ENCODE measurements at places on chromosomes 2 and 18.

DNA sequence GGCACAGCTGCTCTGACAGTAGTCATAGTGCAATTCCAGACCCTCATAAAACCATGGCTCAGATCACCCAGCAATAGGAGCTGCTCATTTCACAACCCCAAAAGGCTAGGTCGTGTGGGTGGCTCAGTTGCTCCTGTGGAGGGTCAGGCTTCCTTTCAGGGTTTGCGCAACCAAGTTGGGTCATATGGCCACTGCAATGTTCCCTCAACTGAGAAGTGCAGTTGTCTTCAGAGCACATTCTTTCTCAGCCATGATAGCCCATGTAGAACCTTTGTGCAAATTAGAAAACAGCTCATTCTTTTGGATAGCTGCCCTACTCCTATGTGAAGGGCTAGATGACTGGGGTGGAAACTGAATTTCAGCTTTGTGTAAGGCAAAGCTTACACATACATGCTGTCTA, 3.2 kb downstream of the SERPINB13 start:
- no peak for DNase-seq

DNA sequence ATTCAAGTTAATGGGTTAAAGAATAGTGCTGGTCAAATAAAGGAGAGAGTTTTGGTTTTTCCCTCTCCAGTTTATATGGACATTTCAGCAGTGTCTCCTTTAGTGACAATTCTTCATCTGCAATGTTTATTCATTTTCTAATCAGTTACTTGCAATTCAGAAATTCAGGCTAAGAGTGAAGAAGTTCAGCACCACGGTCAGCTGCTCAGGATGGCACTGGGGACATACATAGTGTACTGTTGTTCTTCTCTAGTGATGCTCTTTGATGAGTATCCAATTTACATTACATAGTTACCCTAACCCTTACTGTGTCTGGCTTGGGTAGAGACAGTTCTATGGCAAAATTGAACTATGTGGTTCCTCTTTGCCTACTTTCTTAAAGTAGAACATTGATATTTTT, 412.7 kb downstream of the CNTNAP5 start:
- no peak for DNase-seq

GRCh38 chr18:1371724-1372123, 467.1 kb downstream of the ADCYAP1 start:
- DNase-seq = no peak

DNA sequence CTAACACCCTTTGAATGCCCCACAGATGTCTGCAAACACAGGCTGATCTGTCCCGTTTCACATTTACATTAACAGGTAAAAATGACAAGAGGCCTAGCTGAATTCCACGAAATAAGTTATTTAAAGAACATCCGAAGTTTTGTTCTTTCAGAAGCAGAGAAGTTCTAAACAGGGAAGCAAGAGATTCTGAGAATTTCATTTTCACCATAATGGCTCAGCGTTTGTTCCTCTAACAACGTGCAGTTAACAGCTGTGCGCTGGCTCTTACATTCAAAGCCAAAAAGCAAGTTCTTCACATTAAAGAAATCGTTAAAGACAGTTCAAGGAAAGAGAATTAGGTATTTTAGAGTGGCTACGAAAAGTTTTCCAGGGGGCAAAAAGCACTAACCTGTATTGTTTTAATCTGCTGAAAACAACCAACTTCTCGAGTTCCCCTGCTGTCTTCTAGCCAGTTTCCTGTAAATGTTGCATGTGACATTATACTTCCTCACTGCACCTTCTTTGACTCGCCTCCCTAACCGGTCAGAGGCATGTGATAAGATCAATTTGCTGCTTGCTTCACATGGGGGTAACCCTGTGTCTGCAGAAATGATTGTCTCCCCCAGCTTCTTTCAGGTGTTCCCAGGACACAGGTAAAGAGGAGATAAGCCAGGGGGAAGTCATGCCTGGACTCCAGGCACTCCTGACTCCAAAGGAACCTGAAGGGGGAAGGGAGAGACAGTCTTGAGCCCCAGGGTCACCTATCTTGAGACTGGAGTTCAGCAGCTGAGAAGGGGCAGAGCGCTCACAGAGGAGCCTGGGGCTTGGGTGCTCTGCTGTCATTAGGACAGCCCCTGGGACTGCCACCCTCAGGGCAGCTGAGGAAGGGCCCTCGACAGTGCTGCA, 36.8 kb upstream of the WIPF1 start:
- no peak for DNase-seq

- no peak for DNase-seq
Observed at GRCh38 chr2:15369129-15369528, 192.0 kb downstream of the NBAS start.

DNA sequence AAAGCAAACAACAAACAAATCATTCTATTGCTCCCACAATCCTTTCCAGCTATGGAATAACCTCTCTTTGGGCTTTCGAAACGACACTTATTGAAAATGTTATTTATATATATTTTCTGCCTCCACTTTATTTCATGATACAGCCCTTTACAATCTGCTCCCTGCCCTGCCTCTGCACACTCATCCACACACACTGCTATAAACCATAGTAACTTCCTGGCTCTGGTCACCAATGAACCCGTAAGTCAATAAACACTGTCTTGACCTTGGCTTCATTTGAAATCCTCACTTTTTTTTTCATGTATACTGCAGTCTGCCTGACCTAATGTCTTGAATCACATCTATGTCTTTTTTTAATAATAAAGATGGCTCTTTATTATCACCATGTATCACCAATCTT, 161.5 kb downstream of the SLC39A10 start:
- DNase-seq = no peak

- no peak for DNase-seq
Observed at GRCh38 chr2:20567159-20567925, 83.6 kb downstream of the HS1BP3 start.

DNA sequence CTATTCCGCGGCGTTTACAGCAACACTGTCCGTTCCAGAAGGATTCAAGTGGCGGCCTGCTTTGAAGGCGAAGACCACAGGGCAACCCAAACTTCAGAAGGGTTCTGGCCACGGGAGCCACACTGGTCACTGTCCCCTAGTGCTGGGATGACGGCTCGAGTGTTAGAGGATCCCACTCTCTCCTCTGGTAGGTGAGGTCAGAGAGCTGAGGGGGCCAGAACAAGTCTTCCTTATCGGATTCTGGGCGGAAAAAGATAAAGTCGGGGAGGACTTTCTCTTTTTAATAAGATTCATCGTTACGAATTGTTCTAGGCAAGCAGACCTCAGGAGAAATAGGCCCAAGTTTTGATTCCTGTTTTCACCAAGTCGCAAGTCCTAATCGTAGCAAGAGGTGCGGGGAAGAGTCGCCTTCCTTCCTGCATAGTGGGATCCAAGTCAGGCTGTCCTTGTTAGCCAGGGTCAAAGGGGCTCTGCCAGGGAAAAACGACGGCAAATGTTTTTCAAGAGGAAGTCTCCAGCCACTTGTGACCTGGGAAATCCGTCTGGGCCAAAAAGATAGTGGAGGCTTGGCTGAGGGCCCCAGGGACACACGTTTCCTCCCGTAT, 864 bp upstream of the MYL12A start:
- DNase-seq = no peak

GRCh38 chr18:3726238-3726951, 276.4 kb downstream of the TGIF1 start:
- no peak for DNase-seq

DNA sequence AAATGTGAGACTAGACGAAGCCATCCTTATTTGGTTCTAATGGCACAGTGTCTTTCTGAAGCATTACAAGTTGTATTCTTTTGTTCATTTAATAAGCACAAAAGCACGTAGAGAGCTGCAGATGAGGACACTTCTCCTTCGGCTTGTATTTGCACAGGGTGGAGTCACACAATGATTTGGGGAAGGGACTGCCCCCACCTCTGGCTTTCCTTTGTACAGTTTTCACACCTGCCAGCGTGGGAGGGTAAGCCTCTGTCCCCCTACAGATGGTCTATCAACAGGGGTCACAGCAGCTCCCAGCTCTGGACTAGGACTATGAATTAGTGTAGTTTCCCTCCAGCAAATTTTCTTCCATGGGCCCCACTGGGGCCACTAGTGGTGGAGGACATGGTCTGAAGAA, 108.2 kb upstream of the KLHL14 start:
- DNase-seq = no peak

DNA sequence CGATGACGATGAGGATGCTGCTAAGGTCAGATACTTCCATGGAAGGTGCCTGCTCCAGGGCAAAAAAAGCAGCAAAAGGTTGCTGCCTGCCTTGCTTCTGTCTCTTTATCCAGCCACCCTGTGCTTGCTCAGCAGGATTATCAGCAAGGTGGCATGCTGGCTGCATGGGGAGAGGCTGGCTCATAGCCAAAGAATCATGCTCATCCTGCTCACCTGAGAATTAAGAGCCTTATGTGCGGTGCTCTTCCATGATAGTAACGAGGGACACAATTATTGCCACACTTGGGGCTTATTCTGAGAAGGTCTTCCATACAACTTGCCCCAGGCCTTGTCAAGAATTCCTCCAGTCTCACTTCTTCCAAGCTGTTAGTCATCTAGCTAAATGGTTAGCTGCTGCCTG, 60.4 kb upstream of the SEC11C start:
- DNase-seq = no peak

- DNase-seq = no peak
Observed at GRCh38 chr2:7071916-7072556, 154.8 kb downstream of the RNF144A start.

GRCh38 chr2:239109041-239109927, 261.4 kb downstream of the TWIST2 start:
- DNase-seq = no peak

- no peak for DNase-seq
Observed at GRCh38 chr2:161913865-161914264, 160.2 kb downstream of the DPP4 start.

- no peak for DNase-seq
Observed at GRCh38 chr2:68889500-68889899, 18.3 kb upstream of the BMP10 start.

- no peak for DNase-seq
Observed at GRCh38 chr18:63292831-63293683, 26.5 kb downstream of the BCL2 start.

- no peak for DNase-seq
Observed at GRCh38 chr18:57585855-57586250, 649 bp downstream of the FECH start.

DNA sequence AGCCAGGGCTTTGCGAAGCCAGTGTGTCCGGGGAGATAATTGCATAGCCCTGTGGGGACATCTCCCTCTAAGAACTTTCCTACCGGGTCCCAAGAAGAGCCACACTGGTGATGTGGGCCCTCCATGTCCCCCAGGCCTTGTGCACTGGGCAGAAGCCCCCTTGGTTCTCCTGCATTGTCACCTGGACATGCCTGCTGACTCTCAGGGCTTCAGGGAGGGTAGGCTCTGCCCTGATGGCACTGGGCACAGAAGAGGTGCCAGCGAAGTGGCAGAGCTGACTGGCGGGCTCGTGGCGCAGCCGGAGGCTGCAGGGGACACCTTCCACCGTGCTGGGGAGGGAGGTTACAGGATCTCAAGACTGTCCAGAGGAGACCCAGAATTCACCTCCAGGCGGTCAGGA, 28.3 kb downstream of the GLI2 start:
- no peak for DNase-seq

DNA sequence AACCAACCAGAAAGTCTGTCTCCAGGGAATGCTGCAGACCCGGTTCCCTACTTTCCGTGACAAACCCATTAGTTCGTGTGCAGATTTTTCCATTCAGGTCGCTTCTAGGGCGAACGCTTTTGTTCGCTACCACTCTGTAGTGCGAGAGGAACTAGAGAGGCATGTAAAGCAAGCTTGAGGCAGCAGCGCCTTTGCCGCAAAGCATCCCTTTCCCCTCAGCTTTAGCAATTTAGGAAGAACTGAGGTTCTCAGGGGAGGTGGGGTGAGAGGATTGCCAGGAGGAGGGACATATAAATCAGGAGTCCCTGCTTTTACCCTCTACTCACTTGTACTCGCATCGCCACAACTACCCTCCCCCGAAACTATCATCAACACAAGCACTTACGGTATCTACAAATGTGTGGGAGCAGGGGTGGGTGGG, 748 bp upstream of the ZNF804A start:
- DNase-seq = no peak

GRCh38 chr2:20008703-20009102, 3.8 kb downstream of the MATN3 start:
- DNase-seq = no peak

- no peak for DNase-seq
Observed at GRCh38 chr2:23502096-23502495, 117.1 kb downstream of the KLHL29 start.

DNA sequence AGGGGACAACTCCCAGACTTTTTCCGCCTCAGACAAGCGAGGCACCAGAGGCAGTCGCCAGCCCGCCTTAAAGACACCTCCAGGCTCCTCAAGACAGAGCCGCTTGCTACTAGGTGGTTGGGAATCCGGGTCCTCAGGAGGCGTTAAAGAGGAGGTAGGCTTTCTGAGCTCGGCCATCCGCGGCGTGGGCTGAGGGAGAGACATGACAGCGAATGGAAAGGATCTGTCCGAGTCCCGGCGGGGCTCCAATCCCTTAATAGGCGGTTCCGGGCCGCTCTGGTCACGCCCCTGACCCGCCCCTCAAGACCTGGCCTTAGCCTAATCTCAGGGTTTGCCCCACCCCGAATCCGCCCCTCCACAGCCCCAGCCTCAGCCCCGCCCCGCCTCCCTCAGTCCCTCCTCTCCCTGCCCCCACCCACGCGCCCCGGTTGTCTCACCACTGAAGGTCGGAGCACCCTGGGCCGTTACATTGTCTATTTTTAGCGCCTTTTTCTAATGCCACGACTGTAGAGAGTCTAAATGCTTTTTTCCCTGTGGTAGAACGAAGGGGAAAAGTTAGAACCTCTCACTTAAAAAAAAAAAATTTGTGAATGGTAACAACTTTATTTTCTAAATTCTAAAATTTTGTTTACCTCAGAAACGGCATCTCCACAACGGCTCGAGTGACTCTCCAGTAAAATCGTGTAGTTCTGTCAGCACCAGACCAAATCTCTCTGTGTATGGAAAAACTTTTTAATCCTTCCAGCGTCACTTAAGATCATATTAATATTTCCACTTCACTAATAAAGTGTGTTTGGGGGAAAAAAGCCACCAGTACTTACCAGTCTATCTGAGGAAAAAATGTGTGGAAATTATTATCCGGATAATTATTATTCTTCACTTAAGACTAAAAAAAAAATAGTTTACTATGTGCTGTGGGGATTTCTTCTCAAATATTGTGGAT, at the start of gene RAD51AP2:
Gene RAD51AP2 (minus strand): TSS at position 229 of the 943 bp plus-strand sequence. CDS start 25 bp downstream, at position 204.
- DNase-seq = no peak

- DNase-seq = no peak
Observed at GRCh38 chr2:150319658-150320555, 167.6 kb downstream of the RND3 start.

GRCh38 chr2:17245906-17246305, 272.3 kb downstream of the RAD51AP2 start:
- DNase-seq = no peak

- no peak for DNase-seq
Observed at GRCh38 chr18:68438983-68439382, 275.9 kb downstream of the TMX3 start.
